ENCODE measurements at places on chromosomes 5 and 9. TPM values are rescaled to one million over a fixed set of nuclear protein-coding genes. Genes with fewer than 3 reads are reported as not detected.

DNA sequence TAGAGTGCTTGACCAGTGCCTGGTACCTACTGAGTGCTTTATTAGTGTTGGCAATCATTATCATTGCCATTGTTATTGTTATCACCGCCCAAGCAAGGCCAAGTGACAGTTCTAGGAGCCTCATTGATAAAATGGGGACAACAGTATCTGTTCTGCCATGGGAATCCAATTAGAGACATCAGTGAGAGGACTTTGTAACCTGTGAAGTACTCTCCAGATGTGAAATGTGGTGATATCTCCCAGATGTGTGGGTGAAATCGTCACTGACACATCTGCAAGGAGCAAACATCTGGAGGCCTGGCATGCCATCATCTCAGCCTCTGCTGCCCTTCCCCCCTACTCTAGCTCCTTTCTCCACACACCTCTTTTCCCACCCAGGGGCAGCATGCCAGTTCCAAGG lies 260.8 kb downstream of the PAPPA start:
- no peak overlapping the region for H3K4me3 ChIP-seq
- no peak for DNase-seq
- no peaks in the 10 kb centered on the region for H3K27me3 ChIP-seq

DNA sequence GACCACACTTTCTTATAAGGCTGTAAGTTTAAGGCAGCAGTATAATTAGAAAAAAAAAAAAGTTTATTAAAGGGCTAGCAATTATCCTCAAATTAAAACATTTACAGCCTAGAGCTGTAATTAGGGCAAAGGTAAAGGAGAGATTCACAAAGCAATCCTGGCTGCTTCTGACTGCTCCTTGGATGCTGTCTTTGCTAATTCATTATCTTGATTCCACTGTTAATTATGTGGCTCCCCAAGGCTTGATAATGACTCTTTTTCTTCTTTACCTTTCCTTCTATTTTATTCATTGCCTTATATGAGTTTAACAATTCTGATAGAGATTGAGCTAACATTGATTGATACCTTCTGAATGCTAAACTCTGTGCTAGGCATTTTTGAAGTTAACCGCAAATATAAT lies 476.5 kb downstream of the DTWD2 start:
- no peaks in the 10 kb centered on the region for H3K36me3 ChIP-seq
- H3K4me3 ChIP-seq, result no peak overlapping the region
- DNase-seq, result no peak
- H3K4me1 ChIP-seq, result no peaks in the 10 kb centered on the region
- H3K27ac ChIP-seq, result no peak overlapping the region

CDH18 gene
- total RNA-seq, result not detected

GRCh38 chr9:90055226-90055625 lies 450.4 kb downstream of the GADD45G start:
- no peaks in the 10 kb centered on the region for H3K4me1 ChIP-seq
- DNase-seq, result no peak
- no peak overlapping the region for H3K27ac ChIP-seq
- H3K4me3 ChIP-seq, result no peak overlapping the region

GRCh38 chr5:171486613-171487012 lies 67.2 kb downstream of the FGF18 start:
- no peaks in the 10 kb centered on the region for H3K27me3 ChIP-seq
- H3K4me3 ChIP-seq, result no peak overlapping the region
- no peak for DNase-seq

- peaks cover 73% of the 10 kb centered on the region for H3K4me1 ChIP-seq
- peaks cover 15% of the 10 kb centered on the region for H3K36me3 ChIP-seq
- H3K27me3 ChIP-seq, result no peaks in the 10 kb centered on the region
- no peak for DNase-seq
- H3K4me3 ChIP-seq, result peak overlapping the region; percentile 65
Observed at GRCh38 chr5:68288707-68289134, 73.2 kb downstream of the PIK3R1 start.
